HAP-1 (cell line): ENCODE measurements at places on chromosomes 5 and 9.

GRCh38 chr5:73170522-73170921, 2.5 kb upstream of the TMEM174 start:
- DNase-seq: peak; percentile 40

DNA sequence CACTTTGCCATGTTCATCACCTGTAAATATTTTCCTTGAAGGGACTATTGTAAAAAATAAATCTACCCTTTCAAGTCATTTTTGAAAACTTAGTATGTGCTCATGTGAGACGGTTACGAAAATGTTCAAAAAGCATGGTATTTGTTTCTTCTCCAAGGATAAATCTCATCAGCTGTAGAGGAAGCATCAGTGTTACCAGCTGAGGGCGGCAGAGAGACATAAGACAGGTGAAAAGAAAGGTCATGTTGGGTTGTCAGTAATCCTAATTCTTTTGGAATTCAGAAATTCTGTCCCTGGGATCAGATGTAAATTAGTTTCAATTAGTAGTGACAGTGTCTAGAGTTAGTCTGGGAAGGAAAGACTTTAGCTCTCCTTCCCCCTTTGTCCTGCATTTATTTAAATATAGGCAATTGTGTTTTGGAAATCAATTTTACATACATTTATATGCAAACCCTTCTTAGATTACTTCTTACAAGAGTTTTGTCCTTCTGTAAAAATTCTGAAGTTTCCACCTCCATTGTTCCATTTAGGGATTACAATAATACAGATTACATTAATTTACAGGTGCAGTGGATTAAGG, 791.9 kb upstream of the CDH6 start:
- DNase-seq: peak; percentile 83

DNA sequence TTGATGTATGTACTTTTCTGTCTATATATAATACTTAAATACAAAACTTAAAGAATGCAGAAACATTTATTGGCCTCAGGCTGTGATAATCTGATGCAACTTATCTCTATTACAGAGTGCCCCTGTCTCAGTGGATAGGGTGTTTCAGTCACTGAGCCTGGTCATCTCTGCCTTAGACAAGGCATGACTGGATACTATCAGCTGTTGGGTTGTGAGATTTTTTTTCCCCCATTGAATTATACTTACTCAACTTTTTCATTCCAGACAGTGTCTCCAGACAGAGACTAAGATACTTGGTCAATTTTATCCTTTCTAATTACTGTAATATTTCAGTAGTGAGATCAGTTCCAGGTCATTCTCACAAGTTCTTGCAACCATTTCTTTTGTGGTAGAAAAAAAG, 26.7 kb downstream of the XRCC4 start:
- no peak for DNase-seq

- no peak for DNase-seq
Observed at GRCh38 chr5:33501899-33502298, 61.1 kb downstream of the TARS1 start.

GRCh38 chr5:179326122-179326927, 18.9 kb downstream of the ADAMTS2 start:
- no peak for DNase-seq

- no peak for DNase-seq
Observed at GRCh38 chr5:14167211-14167845, 24.2 kb downstream of the TRIO start.

DNA sequence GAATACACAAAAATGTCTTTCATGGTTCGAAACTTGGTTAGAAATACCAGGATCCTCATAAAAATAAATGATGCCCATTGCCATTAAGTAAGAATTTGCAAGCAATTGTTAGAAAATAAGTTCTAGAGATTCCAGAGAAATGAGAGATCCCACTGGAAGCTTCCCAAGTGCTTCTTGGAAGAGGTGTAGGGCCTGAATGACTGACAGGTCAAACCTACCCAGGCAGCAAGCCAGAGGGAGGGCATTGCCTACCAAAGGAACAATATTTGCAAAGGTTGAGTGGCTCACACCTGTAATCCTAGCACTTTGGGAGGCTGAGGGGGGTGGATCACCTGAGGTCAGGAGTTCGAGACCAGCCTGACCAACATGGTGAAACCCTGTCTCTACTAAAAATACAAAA, 777.0 kb upstream of the WWC1 start:
- DNase-seq: no peak

GRCh38 chr5:64190562-64191306, 25.1 kb downstream of the RNF180 start:
- DNase-seq: no peak

DNA sequence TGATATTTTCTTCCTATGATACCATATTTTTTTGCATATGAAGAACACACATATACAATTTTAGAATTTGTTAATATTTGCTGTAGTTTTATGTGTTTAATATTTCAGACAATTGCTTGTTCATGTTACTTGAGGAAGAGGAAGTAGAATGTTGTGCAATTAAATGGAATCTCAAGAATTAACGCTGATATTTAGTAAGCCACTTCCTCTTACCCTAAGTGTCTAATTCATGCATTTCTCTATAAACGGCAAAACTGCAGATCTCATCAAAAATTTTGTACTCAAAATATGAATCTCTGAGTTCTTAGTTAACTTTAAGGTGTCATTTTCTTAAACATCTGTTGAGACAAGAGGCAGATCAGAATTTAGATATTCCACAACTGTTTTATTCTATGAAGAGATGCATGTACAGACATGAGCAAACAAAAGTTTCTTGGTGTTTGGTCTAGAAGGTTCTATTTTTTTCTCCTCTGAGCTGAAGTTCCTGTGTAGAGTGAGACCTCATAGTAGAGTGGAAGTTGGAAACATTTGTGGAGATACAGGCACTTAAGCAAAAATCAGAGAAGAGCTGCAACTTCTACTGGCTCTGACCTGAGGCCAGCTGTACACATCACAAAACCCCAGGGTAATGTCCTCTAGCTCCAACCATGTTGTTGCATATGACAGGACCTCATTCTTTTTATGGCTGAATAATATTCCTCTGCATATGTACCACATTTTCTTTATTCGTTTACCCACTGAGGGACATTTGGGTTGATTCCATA, 16.6 kb upstream of the TGFBI start:
- no peak for DNase-seq

GRCh38 chr9:33740075-33740474, 55.3 kb upstream of the PRSS3 start:
- no peak for DNase-seq

GRCh38 chr5:149823375-149823774, 93.3 kb downstream of the PPARGC1B start:
- no peak for DNase-seq

- no peak for DNase-seq
Observed at GRCh38 chr9:34259315-34259714, 69.8 kb downstream of the KIF24 start.

GRCh38 chr5:33969572-33970452, 14.7 kb downstream of the SLC45A2 start:
- DNase-seq: peak; percentile 28

DNA sequence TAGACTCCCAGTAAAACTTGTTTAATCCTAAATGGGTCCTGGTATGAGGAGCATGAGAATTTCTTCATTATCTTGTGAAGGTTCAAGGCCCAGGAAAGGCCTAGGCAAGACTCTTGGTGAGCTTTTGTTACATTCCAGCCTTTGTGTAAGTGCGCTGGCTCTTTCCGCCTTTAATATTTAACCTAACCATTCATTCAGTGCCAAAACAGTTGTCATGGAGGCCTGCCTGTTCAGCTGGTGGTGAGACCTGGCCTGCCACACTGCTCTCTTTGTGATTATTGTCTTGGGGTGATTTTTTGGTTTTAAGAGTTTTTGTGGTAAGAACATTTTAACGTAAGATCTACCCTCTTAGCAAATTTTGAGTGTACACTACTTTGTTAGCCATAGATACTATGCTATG, 127.5 kb upstream of the WWC1 start:
- no peak for DNase-seq

DNA sequence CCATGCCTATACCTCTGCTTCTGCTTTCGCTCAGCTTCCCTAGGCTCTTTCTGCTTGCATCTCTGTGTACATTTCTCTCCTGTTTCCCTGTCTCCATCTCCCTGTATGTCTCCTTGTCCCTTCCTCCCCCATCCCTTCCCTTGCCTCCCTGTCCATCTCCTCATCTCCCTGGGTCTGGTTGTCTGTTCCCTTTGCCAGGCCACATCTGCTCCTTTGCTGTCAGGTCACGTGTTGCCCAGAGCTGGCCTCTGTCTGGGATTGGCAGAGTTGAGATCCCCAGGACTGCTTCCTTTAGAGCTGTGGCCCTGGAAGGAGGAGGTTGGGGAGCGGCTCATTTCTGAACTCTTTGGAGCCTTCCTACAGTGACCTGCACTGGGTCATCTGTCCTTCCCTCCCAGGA, 31.8 kb upstream of the PTGS1 start:
- DNase-seq: no peak

DNA sequence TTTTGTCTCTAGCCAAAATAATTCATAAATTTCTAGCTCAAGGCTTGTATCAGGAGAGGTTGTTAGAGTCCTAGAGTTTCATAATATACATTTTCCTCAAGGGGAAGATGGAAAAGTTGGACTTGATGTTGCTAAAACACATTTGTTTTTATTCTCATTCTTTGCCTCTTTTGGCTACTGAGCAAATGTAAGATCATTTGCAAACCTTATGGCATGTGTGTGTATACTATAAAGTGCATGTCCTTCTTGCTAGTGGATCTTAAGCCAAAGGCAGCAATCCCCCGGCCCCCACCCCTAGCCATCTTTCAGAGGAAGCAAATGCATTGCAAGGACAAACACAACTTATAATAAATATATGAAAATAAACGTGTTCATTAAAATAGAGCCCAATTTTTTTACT, 43.0 kb downstream of the ADAMTSL1 start:
- DNase-seq: no peak

- no peak for DNase-seq
Observed at GRCh38 chr5:103256178-103256577, 2.4 kb upstream of the MACIR start.

DNA sequence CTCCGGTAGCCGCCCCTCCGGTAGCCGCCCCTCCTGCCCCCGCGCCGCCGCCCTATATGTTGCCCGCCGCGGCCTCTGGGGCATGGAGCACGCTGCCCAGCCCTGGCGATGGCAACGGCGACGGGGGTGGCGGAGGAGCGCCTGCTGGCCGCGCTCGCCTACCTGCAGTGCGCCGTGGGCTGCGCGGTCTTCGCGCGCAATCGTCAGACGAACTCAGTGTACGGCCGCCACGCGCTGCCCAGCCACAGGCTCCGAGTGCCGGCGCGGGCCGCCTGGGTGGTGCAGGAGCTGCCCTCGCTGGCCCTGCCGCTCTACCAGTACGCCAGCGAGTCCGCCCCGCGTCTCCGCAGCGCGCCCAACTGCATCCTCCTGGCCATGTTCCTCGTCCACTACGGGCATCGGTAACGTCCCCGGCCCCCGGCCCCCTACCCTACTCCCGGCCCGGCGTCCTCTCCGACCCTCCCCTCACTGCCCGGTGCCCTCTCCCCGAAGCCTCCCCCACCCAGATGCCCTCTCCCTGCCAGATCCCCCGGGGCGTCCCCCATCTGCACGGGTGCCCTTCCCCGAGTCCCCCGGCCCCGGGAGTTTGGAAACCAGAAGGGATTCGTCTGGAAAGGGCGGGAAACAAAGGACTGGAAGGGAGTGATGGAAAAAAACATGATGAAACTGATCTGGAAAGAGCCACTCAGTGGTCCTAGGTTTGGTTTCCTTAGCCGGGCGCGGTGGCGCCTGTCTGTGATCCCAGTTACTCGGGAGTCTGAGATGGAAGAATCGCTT, 417 bp downstream of the SRD5A1 start:
- DNase-seq: peak; percentile 14

DNA sequence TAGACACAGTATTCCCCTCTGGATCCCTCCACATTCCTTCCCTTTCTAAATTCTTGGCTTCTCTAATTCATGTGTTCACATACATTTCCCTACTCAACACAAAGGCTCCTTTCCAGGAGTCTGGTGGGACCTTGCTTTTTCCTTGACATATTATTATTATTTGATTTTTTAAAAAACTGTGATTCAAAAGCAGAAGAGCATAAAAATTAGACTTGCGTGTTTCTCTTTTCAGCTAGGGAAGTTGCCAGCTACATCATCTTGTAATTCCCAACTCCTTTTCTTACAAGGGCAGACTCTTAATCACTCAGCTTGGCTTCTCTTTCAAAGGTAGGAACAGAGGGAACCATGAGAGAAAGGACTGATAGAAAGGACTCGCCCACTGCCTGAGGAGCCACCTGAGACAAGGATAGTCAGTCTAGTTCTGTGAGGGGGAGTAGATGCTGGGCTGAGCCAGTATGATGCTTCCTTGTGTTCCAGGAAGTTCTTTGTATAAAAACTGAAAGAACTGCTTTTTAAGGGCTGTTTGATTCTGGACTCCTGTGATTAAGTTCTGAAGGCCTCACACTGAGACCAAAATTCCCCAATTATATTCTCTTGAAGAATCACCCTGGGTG, 51.0 kb upstream of the DPYSL3 start:
- no peak for DNase-seq

DNA sequence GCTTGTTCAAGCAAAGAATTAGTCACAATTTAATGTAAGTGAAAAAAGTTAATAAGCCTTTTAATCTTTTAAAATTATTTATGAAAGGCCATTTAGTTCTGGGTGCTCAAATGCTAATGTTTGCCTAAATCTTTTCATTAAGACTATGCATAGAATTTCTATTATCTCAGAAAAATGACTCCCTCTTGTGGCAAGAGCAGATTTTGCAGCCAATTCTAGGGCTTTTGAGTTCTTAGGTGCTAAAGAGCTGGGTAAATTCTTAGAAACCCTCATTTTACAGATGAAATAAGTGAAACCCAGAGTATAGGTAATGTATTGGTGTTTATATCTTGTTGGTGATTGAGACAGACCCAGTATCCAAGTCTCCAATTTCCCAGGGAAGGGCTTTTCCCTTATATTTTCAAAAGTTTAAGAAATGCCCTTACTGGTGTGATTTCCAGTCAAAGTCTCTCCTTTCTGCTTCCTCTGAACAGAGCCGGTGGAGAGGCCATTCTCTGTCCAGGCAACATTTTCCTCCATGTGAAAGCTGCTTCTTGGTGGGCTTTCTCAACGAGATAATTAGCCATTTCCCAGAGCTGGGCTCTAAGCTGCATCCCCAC, 24.1 kb upstream of the PCSK5 start:
- DNase-seq: peak; percentile 67

DNA sequence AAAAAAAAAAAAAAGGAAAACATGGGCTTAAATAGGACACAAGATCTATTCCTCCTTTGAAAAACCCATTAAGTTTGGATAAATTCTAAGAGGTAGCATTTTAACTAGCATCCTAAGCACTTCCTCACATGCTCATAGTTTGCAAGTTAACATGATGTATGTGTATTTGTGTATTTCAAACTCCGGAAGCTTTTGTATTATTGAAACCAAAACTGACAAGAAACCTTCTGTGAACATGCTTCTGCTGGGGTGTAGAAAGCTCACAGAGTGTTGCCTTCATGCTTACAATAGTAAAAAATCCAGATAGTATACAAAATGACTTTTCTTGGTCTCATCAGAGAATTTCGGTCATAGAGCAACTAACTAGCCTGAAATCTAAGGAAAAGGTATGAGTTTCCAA, 103.8 kb downstream of the SH3GL2 start:
- DNase-seq: no peak

GRCh38 chr9:133954862-133955529, 37.1 kb downstream of the VAV2 start:
- DNase-seq: no peak

- DNase-seq: no peak
Observed at GRCh38 chr9:93261281-93261680, 77.3 kb downstream of the WNK2 start.
